Stimulated activated CD4-positive, alpha-beta T cell treated with anti-CD3 and anti-CD28 coated beads, Interleukin-12 subunit alpha, Interleukin-12 subunit beta, amount 100 ng/mL, for 24 hours (primary cell): ENCODE measurements at places on chromosomes 6 and 20.
A peak's percentile ranks its signal among the peaks of the same experiment; 100 is the strongest.

GRCh38 chr20:61331543-61331942 is 79.5 kb downstream of the CDH4 start:
- DNase-seq: no peak

GRCh38 chr6:31559958-31560696 is 12.0 kb upstream of the LTA start:
- DNase-seq: no peak

DNA sequence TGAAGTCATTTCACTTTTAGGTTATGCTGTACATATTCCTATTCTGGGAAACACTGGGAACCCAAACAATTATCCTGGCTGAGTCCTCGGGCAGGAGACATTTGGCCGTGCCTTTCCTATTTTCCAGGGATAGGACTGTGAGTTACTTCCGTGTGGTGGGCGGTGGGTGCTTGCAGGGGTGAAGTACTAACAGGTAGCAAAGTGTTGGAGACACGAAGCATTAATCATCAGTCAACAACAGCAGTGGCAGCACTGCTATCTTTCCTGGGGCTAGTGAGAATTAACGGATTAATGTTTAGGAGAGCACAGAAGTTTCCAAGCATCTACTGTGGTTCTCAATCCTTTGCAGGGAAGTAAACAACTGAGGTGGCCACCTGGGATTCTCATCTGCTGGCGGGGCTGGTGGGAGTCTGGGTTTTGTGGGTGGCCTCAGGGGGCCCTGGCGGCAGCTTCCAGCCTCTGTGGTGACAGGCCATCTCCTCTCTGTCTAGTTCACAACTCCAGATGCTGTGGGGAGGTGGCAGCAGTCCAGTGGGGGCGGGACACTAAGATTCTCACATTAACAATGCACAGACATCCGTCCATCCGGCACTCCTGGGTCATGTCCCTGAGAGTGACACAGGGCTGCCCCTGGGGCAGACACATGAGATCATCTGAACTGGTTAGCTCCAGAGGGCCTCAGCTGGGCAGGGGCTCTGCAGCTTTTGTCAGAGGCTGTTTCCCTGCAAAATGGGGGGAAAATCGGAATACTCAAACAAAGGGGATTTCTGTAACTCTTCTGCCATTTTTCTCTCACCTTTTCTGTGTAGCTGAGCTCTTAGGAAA is 90.9 kb downstream of the GJA10 start:
- DNase-seq: no peak

GRCh38 chr6:41098366-41098765 is 25.6 kb downstream of the NFYA start:
- no peak for DNase-seq

GRCh38 chr20:51393571-51393970 is 148.9 kb downstream of the NFATC2 start:
- DNase-seq: no peak

DNA sequence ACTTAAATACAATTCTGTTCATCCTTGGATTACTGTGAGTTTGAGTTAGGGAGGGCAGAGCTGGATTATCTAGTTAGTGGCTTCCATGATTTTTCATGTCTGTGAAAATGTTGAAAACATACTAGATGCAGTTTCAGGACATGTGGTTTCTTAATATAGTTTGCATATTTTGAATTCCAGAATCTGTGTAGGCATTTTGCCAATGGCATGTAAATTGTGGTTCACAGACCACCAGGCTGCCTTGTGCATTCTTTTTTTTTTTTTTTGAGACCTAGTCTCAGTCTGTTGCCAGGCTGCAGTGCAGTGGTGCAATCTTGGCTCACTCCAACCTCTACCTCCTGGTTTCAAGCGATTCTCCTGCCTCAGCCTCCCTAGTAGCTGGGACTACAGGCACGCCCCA is 42.8 kb downstream of the CDC5L start:
- no peak for DNase-seq

- no peak for DNase-seq
Observed at GRCh38 chr6:15044146-15044882, 201.6 kb upstream of the JARID2 start.

- DNase-seq: no peak
Observed at GRCh38 chr6:2072453-2072852, 173.0 kb downstream of the GMDS start.

DNA sequence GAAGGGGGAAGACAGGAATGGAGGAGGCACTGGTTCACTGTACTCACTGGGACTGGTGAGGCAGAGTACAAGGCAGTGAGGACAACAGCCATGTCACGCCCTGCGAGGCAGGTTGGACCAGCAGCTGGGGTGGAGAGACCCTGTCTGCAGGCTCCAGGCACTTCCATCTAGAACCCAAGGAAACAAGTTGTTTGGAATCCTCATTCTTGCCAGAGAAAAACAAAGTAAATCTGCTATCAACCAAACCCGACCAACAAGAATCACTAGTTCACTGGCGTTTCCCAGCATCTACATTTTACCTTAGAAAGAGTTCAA is 98.5 kb upstream of the CDYL start:
- DNase-seq: no peak

GRCh38 chr20:61724376-61724775 is 341.3 kb downstream of the TAF4 start:
- DNase-seq: no peak

DNA sequence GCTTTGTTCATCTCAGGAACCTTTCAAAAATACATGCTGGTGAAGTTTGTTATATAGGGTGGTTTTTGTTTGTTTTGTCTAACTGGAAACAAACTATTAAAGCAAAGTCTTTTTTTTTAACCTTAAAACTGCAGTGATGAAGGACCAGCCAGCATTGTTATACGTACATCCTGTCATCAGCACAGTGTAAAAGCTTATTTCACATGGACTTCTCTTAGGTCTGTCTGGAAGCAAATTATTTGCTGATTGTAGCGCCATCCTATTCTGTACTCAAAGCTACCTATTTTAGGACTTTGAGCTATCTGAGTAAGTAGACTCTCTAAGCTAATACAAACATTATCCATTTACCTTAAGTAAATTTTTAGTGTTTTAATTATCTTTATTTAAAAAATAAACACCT is 61.7 kb downstream of the SNX9 start:
- no peak for DNase-seq

GRCh38 chr20:49412254-49412653 is 70.2 kb downstream of the KCNB1 start:
- DNase-seq: no peak

GRCh38 chr6:130409418-130410100 is 43.7 kb downstream of the TMEM200A start:
- no peak for DNase-seq

GRCh38 chr6:77456531-77457248 is 6.6 kb downstream of the HTR1B start:
- DNase-seq: no peak

DNA sequence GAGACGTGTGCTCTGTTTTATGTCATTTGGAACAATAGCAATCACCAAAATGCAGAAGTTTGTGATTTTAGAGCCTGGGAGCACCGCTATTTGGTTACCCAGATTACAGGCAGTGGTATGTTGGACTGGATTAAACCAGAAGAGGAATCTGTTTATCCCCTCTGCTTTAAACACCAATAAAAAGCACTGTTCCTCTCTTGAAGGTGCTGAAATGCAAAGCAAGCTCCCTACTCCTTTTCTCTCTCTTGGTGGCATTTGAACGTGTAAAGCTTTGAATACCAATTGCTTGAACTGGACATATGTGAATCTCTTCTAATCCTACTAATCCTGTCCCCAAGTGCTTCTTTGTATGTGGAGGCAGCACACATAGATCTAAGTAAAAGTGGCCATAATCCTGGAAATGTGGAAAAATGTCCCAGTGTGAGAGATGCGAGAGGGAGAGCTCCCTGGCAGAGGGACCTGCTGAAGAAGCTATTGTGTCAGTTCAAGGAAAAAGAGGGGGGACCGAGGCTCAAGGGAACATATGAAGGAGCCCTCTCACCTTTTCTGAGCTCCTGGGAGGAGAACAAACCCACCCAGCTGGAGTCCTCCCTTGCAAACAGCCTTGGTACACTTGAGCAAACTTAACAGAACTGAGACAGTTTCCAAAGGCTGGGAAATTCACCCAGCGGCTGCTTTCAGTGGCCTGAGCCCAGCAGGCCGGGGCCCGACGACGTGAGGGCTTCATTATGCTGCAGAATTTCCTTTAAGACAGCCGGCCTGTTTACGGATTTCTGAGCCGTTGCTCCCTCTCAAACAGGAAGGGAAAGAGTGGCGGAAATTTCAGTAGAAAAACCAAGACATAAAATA is 18.8 kb upstream of the OLIG3 start:
- DNase-seq: no peak

GRCh38 chr20:52654567-52654966 is 317.6 kb upstream of the TSHZ2 start:
- DNase-seq: no peak

DNA sequence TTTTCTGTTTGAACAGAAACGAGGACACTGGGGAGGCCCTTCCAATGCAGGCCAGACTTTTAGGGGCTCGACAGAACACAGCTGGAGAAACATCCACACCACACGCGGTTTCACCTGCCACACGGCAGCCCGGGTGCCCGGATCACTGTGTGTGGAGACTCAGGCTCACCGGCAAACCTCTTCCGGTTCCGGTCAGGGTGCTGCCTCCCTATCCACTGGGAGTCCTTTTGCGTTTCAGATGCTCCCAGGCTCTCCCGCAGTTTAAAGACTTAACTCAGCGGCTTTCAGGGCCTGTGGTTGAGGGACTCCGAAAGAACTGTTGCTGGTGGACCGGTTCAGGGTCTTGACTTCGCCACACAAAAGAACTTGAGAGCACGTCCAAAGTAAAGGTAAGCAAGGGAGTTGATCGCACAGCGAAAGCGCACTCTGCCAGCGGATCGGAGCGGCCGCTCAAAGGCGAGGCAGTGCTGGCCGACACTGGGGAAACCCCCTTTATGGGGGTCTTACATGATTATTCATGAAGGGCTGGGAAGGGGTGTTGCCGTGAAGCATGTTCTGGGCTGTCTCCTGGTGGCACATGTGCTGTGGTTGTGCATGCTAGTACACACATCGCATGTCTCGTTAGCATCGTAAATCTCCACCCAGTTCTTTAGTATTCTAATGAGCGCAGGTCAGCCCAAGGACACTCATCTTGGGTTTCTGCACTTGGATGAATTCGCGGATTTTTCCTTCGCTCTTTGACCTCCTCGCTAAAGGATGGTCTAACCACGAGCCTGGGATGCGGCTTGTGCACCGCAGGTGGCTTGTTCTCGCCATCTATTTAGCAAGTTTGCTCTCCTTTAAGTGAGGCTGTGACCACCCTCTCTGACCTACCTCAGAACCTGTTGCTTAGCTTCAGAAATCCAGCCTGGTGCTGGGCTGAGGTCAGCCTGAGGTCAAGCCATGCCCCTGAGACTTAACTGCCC is 180.3 kb downstream of the CDH26 start:
- peak; percentile 50 for DNase-seq

DNA sequence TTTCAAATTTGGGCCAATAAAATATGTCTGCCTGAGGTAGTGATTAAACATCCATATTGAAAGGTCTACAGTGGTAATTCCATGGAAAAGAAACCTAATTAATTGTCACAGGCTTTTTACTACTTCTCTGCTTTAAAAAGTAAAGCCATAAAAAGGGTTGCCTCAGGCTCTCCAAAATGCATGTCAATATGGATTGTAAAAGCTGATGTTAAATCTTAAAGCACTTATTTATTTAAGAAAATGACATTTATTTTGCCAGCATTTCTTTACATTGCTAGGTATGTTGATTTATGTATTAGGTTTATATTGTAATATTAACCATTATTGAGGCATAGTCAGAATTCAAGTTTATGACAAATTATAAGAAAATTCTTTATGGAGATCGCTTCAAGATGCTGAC is 133.2 kb downstream of the OPN5 start:
- no peak for DNase-seq

DNA sequence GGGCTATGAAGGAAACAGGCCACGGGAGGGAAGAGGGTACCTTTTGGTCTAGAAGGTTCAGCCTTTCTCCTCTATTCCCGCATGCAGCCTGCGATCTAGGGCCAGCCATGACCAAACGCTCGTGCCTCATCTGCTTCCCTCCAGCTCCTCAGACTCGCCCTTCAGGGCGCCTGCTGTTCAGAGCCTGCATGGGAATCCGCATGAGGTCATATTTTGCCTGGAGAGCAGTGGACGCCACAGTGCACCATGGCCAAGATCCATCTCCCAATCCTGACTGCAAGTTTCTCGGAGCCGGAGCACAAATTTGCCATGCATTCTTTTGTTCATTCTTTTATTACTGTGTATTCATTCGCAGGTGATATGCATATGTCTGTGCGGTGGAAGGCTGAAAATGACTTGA is 608.1 kb downstream of the QKI start:
- no peak for DNase-seq

DNA sequence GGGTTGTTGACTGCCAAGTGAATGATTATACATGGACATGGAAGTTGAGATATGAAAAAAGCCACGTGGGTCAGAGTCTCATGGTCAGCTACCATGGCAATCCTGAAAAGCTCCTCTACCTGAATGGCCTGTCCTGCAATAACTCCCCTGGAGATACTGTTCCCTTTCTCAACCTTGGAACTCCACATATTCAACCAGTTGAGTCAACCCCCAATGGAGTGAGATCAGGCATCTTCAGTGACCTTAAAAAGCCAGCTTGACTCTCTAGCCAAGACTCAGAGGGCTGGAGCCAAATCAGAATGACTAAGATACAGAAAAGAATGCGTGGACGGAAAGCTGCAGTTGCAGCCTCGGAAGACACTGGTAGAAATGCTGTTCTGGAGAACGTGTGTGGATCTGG is 341.3 kb downstream of the FOXA2 start:
- DNase-seq: no peak

DNA sequence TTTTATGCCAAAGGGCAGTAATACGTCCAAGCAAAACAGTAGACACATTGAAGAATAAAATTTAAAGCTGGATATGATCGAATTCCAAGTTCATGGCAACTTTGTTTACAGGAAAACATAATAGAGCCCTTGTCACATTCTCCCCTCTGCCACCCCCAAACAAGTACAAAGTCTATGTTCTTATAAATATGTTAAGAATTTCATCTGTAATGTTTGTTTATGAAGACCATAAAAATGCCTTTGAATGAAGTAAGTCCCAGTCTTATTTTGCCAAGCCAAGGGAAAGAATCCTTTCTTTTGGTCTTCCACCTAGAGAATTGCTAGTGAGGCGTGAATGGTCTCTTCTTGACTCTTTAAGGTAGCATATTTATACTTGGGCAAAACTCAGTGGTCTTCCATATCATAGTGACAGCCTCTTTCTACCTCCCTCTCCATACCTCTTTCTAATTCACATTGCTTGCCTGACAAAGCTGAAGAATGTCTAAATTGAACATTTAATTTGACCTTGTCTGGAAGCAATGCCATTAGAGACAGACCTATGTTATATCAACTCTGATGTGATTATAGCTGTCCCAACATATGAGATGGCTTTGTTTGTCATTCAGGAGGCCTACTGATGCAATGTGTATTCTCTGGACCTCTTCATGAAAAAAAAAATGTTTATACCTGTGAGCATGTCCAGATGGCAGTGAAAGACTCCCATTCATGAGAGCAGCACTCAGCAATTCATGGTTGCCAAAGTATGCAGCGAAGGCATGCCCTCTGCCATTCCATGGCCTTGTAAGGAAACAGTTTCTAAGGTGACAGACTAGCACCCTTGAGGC is 70.6 kb upstream of the CCN2 start:
- DNase-seq: no peak

DNA sequence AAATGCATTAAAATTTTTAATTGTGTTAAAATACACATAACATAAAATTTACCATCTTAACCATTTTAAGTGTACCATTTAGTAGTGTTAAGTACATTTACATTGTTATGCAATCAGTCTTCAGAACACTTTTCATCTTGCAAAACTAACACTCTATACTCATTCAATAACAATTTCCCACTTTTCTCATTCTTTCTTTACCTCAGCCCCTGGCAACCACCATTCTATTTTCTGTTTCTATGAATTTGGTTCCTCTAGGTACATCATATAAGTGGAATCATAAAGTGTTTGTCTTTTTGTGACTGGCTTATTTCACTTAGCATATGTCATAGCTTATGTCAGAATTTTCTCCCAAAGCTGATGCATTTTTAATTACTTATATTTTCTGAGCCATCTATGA is 32.2 kb downstream of the PCMT1 start:
- DNase-seq: no peak
